ENCODE measurements at places on chromosomes 1 and 21.

GRCh38 chr1:31348449-31348848, 24.4 kb downstream of the FABP3 start:
- no peak for DNase-seq

GRCh38 chr1:215710036-215710898, 143.2 kb downstream of the KCTD3 start:
- DNase-seq = no peak

DNA sequence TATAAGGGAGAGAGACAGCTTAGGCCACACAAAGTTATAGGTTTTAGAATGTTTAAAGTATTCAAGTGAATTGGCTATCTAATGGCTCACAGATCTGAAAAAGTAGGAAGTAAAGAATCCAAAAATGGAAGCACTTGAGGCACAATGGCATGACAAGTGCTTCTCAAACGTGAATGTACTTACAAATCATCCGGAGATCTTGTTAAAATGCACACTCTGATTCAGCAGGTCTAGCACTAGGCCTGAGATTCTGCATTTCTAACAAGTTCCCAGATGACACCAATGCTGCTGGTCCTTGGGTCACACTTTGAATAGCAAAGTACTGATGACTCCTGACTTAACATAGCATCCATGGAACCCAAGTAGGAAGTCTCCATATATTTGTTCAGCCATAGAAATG, 20.9 kb upstream of the AGL start:
- DNase-seq = no peak

GRCh38 chr1:163414778-163415177, 93.0 kb downstream of the NUF2 start:
- no peak for DNase-seq

DNA sequence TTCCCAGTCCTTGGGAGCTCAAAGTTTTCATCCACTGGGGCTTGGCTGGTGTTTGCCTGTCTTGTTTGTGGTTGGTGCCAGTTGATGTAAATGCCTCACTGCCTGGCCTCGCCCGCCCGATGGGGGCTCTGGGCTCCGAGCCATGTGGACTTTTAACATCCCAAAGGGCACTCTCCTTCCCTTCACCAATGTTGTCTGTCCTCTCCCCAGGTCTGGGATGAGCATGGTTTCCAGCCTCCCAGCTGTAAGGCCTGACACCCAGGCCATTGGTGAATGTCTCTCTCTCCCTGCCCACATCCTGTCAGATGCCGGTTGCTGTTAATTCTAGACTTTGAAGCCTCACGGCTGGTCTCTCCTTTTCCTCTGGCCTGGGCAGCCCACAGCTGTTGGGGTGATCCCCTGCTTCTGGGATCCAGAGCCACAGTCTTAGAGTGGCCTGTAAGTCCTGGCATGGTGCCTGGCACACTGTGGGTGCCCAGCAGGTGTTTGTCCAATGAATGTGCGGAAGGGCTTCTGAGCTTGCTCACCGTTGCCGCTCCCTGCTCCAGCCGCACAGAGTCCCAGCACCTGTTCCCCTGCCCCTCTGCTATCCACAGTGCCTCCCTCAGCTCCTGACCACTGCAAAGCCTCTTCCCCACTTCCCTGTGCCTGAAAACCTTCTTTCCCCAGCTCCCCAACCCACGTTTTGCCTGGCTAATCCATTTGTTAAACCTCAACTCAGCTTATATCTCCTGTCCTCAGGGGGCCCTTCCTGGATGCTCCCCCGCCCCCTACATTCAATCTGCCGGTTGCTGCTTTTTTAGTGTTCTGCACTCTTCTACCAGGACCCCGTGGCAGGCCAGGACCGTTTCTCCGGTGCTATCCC, 3.3 kb upstream of the C1orf174 start:
- DNase-seq = no peak

DNA sequence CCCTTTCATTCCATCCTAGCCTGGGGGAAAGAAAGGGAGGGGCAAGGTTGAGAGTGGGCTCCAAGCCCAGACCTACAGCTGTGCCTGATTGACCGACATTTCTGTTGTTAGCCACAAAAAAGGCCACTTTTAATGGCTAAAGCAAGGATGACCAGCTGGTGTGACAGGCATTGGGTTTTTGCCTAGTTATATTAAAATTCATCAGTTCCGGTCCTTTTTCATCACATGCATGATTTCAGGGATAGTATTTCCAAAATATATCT, 192.3 kb downstream of the ZNF326 start:
- DNase-seq = no peak

- no peak for DNase-seq
Measured at GRCh38 chr1:181141431-181141910, 53.0 kb downstream of the IER5 start.

DNA sequence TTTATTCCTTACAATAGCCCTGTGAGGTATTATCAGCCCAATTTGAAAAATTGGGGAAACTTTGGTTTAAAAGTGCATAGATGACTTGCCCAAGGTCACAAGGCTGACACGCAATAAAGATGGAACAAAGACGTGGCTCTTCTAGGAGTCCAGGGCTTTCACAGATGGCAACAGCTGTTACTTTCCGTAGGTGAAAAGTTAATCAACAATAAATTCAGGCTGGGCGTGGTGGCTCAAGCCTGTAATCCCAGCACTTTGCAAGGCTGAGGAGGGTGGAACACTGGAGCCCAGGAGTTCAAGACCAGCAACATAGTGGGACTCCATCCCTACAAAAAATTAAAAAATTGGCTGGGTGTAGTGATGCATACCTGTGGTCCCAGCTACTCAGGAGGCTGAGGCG, 87.8 kb upstream of the ATF3 start:
- DNase-seq = no peak

- DNase-seq = no peak
Measured at GRCh38 chr1:2935751-2936390, 85.4 kb upstream of the ACTRT2 start.

DNA sequence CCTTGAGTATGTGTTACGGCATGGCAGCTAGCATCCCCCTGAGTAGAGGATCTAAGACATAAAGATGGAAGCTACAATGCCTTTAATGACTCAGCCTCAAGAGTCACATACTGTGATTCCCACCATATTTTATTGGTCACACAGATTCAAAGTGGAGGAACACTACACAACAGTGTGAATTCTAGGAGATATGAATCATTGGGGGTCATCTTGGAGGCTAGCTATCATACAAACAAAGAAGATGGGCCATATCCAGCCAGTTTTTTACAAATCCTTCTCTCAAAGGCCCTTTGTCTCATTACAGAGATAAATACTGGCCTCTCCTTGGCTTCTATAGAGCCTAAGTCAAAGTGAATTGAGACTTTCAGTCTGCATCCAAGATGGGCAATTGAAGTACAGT, 177.0 kb downstream of the TBX15 start:
- DNase-seq = no peak

GRCh38 chr1:52978045-52978444, 51.0 kb downstream of the SCP2 start:
- DNase-seq = no peak

DNA sequence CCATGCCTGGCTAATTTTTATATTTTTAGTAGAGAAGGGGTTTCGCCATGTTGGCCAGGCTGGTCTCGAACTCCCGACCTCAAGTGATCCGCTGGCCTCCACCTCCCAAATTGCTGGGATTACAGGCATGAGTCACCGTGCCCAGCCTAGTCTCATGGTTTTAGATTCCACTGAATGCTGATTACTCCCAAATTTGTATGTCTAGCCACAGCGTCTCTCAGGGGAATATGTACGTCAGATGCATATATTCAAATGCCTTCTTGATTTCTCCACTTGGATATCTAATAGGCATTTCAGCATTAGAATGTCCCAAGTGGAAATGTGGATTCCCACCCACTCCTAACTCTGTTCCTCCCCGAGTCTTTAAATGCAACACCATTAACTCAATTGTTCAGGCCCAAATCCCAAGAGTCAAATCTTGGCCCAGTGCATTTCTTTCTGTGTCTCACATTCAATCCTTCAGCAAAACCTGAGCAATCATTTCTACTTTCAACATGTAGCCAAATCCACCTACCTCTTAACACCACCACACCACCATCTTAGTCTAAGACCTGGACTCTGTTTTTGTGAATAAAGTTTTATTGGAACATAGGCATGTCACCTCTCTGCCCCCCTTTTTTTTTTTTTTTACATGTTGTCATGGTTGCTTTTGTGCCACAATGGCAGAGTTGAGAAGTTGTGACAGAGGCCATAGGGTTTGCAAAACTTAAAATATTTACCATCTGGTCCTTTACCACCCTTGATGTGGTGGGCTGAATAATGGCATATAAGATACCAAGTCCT, 9.8 kb upstream of the CAMTA1 start:
- no peak for DNase-seq

DNA sequence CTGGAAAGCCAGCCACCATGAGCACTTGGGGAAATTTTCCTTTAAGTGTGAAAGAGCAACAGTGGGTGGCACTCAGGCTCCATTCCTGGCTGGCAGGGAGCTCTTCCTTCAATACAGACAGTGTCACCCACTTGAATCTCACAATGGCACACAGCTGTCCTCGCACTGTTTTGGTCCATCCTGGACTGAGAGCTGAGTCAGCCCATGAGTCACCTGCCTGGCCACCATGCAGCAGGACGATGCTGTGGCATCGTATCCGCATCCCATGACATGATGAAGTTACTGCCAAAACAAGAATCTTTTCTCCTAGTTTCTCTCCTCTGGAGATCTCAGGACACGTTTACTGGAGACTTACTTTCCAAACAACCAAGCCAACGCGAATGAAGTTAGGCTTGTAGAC, 6.0 kb downstream of the TMPRSS2 start:
- no peak for DNase-seq

DNA sequence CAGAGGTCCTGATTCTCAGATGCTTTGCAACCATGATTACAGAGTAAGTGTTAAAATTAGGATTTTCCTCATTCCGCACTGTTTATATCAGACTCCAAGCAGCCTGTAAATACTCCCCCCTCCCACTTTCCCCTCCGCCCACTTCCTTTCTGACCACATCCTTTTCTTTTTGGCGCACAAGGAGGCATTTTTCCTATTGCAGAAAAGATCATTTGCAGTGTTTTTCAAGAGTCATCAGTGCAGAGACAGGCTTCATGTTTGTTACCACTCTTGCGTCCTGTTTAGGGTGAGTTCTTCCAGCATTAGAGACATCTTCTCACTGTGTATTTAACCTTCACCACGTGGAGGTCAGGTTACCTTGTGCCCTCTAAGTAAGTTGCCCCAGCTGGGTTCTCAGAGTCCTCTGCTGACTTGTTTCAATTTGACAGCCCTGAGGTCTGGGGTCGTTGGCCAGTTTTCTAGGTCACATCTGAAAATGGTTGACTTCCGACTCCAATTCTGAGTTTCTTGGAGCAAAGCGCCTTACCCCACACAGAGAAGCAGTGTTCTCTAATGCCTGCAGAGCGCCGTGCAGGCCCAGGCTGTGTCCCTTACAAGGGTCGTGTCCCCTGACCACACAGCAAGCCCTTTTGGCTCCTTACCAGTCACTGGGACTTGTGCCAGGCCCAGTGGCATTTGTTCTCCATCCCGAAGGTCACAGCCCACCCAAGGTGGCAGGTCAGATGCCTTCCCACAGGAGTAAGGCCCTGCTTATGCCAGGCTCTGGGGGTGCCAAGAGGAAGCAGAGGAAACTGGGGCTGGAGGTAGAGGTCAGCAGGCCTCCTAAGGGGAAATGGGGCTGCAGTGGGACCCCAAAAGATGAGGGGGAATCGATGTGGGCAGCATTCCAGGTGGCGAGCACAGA, 85.6 kb downstream of the FAM78B start:
- DNase-seq = no peak

DNA sequence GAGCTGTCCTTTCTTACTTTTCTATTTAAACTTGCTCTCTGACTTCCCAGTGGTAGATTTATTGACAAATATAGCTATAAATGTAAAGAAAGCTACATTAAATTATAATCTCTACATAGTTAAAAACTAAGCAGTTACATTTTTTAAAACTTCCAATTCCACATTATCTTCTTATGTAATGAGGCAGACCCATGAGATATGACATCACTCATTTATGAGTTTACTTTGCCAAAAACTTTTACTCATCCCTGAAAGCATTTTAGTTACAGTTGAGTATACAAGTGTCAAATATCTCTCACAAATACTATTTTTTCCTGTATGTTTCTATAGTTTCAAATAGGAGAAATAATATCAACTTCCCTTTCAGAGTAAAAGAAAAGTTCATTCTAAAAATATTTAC, 3.8 kb downstream of the NMNAT2 start:
- DNase-seq = no peak

GRCh38 chr1:43267291-43267805, 2.4 kb upstream of the TMEM125 start:
- DNase-seq = no peak

DNA sequence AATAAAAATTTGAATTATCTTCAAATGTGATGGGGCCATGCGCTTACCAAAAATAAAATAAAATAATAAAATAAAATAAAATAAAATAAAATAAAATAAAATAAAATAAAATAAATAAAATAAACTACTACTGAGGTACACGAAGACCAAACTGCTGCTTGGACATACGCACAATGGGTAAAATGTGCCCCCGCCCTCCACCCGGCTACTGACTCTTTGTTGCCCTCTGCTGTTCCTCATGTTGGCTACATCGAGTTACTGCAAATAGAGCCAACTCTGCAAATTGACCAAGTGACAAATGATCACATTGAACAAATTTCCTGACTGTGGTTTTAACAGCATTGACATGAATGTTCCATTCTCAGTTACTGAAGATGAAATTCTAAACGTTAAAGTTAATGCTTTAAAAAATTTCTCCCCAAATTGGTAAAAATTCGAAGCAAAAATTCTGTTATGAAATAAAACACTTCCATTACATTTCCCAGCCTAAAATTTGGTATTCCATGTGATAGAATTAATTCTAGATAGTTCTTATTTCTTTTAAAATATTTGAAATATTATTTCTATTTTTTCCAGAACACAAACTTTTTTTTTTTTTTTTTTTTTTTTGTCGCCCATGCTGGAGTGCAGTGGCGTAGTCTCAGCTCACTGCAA, 18.8 kb upstream of the MAP1LC3C start:
- peak; percentile 10 for DNase-seq

DNA sequence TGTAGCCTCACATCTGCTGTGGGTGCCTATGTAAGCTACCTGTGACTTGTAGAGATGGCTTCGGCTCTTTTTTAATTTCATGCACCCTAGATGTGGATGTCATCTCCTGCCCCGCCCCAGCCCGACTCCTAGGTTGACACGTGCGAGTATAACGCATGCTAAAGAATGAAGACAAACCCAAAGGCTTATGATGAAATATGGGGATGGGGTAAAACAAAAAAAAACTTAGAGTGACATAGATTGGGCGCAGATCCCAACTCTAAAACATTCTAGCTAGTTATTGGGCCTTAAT, 613 bp upstream of the ERO1B start:
- DNase-seq = peak; percentile 13

GRCh38 chr1:86018283-86018923, 138.2 kb downstream of the COL24A1 start:
- DNase-seq = no peak

DNA sequence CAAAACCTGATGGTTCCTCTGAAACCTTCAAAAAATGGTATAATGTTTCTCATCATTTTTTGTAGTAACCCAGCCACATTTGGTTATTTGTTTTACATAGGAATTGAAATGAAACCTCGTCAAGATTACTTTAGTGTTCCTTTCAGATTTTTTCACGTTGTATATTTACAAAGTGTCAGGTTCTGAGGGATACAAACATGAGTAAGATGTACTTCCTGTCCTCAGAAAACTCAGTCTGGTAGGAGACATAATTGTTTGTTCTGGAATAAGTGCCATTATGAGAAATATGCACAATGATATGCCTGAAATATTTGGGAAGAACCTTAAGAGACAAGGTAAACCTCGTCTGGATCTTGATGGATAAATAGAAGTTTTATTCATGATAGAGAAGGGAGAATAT, 145.5 kb downstream of the USP25 start:
- no peak for DNase-seq

- DNase-seq = no peak
Measured at GRCh38 chr1:103144681-103145080, 36.4 kb upstream of the COL11A1 start.

- peak; percentile 12 for DNase-seq
Measured at GRCh38 chr1:172002725-172003345, 161.5 kb downstream of the DNM3 start.
